ENCODE measurements at places on chromosomes 12 and 14.

GRCh38 chr12:123264642-123265041 lies 7.0 kb downstream of the CDK2AP1 start:
- DNase-seq = peak; percentile 73

DNA sequence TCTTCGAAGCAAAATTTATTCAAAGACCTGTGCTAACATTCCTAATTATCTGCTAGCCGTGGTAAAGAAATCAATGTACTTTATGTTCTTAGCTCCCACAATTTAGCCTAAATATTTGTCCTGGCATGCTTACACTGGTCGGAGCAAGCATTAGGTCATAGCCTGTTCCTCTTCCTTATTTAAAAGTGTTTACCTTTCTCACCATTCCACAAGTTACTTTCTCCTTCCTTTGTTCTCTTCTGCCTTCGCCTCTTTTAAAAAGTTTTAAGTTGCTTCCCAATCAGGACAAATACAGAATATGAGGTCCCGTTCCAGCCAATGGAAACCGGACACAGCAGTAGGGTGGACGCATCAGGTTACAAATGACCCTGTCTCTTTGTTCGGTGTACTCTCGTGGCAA lies 11.6 kb downstream of the CDK2AP1 start:
- DNase-seq = no peak

GRCh38 chr12:2137711-2138110 lies 84.9 kb downstream of the CACNA1C start:
- DNase-seq = no peak

- peak; percentile 77 for DNase-seq
These were observed 34.5 kb upstream of the VRK1 start for GRCh38 chr14:96762650-96763049.
